Heart left ventricle (tissue), 16 donors: ENCODE measurements at places on chromosomes 5 and 9. TPM values are rescaled to one million over a fixed set of nuclear protein-coding genes. Genes with fewer than 3 reads are reported as not detected.

DNA sequence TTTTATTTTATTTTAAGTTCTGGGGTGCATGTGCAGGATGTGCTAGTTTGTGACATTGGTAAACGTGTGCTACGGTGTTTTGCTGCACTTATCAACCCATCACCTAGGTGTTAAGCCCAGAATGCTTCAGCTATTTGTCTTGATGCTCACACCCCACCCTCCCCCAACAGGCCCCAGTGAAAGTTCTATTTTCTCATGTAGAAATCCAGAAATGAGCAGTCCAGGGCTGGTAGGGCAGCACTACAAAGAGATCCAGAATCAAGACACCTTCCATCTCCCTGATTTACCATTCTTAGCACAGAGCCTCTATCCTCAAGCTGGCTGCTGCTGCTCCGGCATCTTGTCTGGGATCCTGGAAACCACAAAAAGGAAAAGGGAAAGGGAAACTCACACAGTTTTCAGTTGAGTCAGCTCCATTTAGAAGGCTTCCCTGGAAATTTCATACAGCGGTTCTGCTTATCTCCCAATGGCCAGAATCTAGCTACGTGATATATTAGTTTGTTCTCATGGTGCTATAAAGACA lies 85.4 kb upstream of the SMARCA2 start:
- DNase-seq = no peak

SLC26A2 gene
- total RNA-seq = 7.6 TPM

DNA sequence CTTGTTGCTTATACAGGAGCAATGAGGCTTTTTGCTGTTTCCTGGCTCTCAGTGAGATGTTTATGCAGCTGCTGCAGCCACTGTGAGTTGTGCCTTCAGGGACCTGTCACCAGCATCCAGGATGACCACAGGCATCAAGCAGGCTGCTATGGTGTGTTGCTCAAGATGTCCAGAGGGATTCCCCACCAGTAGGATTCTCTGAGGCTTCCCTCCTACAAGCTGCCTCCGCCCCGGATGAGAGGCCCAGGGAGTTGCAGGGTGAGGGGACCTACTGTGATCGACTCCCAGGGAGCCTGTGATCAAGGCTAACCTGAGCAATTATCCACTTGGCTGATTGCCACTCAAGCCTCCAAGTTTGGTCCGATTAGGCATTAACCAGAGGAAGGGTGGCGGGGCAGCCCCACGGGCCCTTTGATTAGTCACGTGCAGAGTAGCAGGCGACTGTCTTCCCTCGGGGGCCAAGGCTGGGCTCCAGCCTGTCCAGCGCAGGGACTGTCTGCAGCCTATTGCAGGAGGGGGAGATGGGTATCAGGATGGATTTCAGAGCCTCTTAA lies 1.8 kb upstream of the FAT2 start:
- no peak for DNase-seq

GNA14 gene
- 0.57 TPM for total RNA-seq

- no peak for DNase-seq
Observed at GRCh38 chr5:172878933-172879752, 45.1 kb downstream of the ERGIC1 start.
